ENCODE measurements at places on chromosomes 7 and 10.

DNA sequence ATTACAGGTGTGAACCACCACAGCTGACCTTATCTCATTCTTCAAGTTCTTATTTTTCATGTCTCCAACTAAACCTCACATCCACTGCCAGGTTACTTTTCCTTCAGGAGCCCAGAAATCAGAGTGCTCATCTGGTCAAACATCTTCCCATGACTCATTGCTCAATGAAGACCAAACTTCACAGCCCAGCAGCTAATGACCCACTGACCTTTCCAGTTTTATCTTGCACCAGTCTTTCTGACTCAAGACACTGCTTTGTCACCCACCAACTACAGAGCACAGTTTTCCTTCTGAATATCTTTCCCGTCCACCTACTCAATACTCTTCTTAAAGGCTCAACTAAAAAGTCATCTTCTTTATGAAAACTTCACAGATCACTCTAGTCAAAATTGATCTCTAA lies 245.1 kb downstream of the CHCHD3 start:
- DNase-seq = no peak

- peak; percentile 25 for DNase-seq
Measured at GRCh38 chr10:128043259-128044045, 82.8 kb downstream of the MKI67 start.

GRCh38 chr10:103929381-103929921 lies 11.5 kb upstream of the STN1 start:
- no peak for DNase-seq

DNA sequence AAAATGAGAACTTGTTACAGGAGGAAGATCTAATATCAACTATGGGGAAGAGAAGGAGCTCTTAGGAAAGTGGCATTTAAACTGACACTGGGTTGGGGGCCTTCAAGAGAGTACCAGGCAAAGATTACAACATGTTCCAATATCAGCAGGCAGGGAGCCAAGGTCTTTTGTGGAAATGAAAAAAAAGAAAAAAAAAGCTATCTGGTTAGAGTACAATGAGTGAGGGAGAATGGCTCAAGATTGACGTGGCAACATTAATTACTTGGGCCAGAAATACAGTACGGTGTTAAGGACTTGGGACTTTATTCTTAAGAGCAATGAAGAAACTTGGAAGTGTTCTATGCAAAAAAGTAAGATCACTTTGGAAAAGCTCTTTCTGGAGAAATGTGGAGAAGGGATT lies 132.3 kb upstream of the CDK1 start:
- DNase-seq = no peak

GRCh38 chr10:27448921-27449320 lies 55.2 kb upstream of the RAB18 start:
- DNase-seq = no peak

DNA sequence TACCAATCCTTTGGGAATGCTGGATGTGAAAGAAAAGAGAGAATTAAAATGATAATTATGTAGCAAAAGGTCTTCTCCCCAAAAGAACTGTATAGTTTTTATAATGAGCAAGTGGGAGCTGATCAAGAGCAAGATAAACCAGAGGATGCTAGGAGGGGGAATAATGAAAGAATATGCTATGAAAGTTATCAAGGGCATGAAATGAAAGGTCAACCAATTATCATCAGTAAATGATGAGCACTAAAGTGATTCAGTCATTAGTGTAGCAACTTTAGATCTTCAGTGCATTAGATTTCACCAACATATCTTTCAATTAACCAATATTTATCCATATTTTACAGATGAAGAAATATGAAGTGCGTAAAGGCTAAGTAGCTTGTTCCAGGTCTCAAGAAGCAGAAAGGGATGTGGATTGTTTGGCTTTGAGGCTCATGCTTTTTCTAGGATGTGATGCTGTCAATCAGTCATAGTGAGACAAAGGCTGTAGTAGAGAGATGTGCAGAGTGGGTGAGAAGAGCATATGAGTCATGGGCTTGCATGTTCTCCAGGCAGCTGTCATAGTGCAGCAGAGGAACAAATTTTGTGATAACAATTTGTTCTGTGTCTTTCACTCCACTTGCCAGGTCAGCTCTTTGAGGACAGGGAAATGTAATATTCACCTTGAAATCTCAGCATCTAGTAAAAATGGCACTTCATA lies 5.7 kb upstream of the OR2F2 start:
- no peak for DNase-seq

GRCh38 chr7:12032146-12032545 lies 178.9 kb upstream of the TMEM106B start:
- DNase-seq = no peak

GRCh38 chr10:91091780-91092179 lies 128.7 kb upstream of the PCGF5 start:
- DNase-seq = no peak

DNA sequence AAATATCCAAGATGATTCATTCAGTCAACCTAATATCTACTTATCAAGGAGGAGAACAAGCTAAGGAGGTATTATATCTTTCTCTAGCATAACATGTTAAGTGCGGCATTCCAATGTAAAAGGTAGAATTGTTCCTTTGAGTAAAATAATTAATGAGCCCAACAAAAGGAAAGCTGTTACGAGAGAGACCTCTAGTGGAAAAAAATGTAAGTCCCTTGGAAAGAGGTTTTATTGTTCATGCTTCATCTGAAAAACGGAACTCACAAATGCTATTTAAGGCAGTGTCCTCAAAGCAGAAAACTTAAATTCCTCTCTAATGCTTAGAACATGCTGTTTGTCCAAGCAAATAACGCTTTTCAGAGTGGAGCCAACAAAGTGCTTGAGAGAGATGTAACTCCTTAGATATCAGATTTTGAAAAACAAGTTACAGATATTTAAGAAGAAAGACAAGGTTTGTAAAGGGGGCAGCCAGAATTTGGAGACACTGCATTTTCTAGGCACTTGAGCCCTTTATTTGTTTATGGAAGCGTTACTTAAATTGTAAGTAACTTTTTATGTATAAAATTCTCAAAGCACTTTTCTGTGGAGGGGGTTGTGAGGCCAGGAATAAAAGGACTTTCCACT lies 119.9 kb downstream of the TFEC start:
- DNase-seq = peak; percentile 48

GRCh38 chr10:110496553-110497437 lies 912 bp upstream of the DUSP5 start:
- no peak for DNase-seq

DNA sequence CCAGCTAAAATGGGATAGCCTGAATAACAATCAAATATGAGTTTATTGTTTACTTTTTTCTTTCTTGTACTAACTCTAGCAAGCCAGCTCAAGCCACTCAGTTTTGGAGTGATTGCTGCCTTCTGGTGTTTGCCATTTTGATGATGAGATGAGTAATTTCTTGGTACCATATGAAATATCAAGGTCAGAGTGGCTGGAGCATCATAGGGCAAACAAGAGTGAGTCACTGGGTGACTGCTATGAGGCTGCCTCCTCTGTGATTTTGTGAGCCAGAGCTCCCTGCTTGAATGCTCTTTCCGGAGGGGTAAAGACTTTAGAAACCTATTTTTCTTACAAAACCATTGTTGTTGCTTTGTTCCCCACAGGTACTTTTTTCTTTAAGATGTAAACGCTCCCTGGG lies 295.6 kb downstream of the PRKG1 start:
- DNase-seq = no peak

- DNase-seq = no peak
Measured at GRCh38 chr7:36884351-36884750, 160.1 kb upstream of the AOAH start.

DNA sequence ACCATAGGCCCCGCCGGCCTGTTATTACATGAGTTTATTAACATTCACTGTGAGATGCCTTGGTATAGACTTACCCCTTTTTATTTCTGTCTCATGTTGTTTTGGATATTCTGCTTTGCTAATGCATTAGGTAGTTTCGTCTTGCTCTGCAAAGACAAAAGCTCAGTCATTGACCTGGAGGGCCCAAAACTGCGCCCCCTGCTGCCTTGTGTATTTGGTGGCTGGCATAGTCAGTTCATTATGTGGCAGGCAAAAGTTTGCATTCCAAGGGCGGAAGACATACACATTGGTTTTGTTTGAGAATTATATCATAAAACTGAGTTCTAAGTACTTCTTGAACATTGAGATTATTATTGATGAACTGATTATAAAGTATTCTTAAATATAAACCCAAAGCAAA lies 372.5 kb downstream of the SDK1 start:
- peak; percentile 72 for DNase-seq

- no peak for DNase-seq
Measured at GRCh38 chr10:126255313-126255712, 133.0 kb downstream of the ADAM12 start.

- no peak for DNase-seq
Measured at GRCh38 chr7:98215561-98216495, 4.6 kb downstream of the BHLHA15 start.

DNA sequence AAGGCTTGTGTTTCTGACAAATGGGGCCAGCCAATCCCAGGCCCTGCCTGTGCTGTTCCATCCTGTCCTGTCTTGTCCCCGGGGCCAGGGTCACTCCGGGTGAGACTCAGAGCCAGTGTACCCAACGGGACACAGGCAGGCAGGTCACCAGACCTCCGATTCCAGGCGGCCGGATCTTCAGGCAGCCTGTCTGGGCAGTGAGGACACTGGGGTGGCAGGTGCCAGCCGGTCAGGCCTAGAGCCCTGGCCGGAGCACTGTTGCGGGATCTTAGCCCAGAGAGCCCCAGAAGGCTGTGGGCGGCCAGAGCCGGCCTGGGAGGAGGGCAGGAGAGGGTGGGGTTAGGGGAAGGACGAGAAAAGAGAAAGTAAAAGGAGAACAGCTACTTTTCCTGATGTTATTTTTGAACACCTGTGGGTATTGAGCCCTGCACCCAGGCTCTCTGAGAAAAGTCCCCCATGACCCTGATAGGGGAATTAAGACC lies 134.3 kb upstream of the TNRC18 start:
- DNase-seq = no peak

GRCh38 chr10:43973801-43974200 lies 325.1 kb upstream of the ZNF32 start:
- no peak for DNase-seq

GRCh38 chr7:158353606-158354570 lies 233.7 kb downstream of the PTPRN2 start:
- peak; percentile 71 for DNase-seq

DNA sequence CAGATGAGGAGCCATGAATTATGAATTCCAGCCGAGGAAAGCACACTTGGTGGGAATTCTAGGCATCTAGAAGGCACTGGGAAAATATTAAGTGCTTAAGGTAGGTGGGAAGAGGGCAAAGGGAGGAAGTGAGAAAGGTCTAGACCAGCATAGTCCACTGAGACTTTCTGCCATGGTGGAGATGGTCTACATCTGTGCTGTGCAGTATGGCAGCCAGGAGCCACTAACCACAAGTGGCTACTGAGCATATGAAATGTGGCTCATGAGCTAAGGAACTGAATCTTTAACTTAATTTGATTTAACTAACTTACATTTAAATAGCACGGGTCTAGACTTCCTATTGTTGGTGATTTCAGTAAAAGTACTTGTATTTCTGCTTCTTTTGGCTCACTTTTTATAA lies 82.5 kb upstream of the SEM1 start:
- DNase-seq = no peak

DNA sequence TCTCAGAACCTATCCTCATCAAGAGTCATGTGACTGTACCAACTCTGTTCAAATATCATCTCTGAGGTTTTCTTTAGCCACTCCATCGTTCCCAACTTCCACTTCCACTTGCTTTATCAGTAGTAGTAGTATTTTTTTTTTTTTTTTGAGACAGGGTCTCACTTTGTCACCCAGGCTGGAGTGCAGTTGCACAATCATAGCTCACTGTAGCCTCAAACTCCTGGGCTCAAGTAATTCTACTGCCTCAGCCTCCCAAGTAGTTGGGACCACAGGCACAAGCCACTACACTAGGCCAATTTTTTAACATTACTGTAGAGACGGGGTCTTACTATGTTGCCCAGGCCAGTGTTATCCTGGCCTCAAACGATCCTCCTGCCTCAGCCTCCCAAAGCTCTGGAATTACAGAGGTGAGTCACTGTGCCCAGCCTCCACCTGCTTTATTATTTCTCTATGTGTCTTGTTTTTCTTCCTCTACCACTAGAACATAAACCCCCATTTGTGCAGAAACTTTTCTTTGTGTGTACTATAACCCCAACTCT lies 5.9 kb downstream of the NCAPG2 start:
- no peak for DNase-seq

DNA sequence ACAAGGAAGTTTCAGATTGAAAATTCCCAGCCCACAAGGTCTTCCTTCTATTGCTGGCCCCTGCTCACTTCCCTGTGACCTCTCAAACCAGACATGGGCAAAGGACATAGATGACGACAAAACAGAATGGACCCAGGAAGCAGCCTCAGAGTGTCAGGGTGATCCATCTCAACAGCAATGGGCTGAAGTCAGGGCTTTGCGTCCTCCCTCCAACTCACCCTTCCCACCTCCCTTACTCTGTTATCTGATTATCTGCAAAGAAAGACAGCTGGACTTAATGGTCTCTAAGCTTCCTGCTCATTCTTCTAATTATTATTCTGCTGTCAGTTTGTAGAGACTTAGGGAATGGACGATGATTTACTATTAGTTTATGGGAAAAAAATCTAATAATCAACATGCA lies 115.9 kb downstream of the PIP4K2A start:
- no peak for DNase-seq

DNA sequence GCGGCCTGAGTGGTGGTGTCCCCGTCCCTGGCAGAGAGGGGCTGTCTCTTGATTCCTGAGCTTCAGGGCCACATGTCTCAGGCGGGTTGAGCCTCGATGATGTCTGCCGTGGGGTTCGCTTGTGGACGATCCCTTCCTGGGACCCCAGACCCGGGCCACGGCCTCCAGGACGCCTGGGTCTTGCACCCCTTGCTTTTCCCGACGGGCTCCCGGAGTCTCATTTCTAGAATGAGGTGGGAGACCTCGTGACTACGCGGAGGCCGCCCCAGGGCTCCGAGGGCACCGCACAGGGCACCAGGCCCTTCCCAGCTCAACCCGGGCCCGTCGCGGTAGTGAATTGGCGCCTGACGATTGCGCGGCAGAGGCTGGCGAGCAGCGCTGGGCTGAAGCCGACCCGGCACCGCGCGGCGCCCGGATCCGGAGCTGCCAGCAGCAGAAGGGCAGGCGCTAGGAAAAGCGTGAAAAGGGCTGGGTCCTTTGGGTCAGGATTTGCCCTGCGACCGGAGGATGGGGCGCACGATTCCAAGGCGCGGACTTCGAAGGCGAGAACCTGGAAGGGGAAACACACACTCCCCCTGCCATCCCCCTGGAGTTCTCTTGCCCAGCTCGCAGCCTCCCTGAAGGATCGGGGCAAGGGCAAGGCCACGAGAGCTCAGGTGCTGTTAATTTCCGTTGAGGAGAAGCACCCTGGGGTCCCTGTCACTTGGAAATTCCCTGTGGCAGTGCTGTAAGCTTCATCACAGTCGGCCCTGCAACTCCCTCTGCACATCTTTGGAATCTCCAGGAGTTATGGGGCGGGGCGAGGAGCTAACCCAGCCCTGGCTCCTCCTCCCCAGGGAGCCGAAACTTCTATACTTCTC lies 15.5 kb downstream of the TLX1 start:
- peak; percentile 59 for DNase-seq

DNA sequence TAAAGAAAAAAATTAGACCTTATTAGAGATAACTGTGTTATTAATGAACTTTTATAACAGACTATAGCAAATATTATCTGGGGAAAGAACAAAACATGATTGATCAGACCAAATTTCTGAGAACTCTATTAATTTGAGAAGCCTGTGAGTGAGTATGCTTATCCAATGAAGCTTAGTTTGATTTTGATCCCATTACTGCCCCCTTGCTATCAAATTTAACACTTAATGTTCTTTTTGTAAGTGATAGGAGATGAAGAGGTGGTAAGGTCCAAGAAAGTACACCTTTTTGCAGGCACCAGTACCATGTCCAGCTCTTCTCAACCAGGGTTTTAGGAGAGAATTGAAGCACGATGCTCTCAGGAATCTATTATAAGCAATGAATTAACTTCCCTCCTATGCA lies 49.9 kb downstream of the ZNF365 start:
- DNase-seq = no peak

All from neural progenitor cell (in vitro differentiated cells).